ENCODE measurements at places on chromosomes 4 and X. TPM values are rescaled to one million over a fixed set of nuclear protein-coding genes. Genes with fewer than 3 reads are reported as not detected.

The POLA1 gene
- 27.2 TPM for total RNA-seq

The CXCL8 gene
- total RNA-seq: 9.1 TPM

The CT47B1 gene
- total RNA-seq: not detected

The ASMT gene
- total RNA-seq: not detected

The LDB2 gene
- total RNA-seq: not detected
